ENCODE measurements at places on chromosomes 16 and 17.
A peak's percentile ranks its signal among the peaks of the same experiment; 100 is the strongest.

GRCh38 chr16:77696149-77696548 lies 26.2 kb upstream of the NUDT7 start:
- no peak for DNase-seq

- peak; percentile 68 for DNase-seq
Measured at GRCh38 chr17:47719411-47720152, 13.5 kb upstream of the TBX21 start.

- no peak for DNase-seq
Measured at GRCh38 chr16:88487920-88488851, 35.1 kb downstream of the ZFPM1 start.

DNA sequence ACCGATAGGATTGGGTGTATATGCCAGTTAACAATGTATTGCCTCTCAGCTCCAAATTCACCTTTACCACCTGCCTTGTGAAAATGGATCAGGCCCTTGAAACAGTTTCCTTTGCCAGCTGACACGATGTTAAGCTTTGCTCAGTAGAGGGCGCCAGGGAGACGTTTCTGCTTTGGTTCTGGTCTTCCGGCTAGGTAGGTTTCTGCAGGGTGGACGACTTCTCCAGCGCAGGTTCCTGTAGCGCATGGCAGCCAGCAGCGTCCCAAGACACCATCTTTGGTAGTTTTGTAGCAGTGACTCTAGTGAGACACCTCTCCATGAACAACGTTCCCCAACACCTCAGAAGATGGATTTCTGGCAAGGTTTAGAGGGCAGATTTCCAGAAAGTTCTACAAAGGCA lies 24.0 kb downstream of the SYCE1L start:
- DNase-seq: no peak

DNA sequence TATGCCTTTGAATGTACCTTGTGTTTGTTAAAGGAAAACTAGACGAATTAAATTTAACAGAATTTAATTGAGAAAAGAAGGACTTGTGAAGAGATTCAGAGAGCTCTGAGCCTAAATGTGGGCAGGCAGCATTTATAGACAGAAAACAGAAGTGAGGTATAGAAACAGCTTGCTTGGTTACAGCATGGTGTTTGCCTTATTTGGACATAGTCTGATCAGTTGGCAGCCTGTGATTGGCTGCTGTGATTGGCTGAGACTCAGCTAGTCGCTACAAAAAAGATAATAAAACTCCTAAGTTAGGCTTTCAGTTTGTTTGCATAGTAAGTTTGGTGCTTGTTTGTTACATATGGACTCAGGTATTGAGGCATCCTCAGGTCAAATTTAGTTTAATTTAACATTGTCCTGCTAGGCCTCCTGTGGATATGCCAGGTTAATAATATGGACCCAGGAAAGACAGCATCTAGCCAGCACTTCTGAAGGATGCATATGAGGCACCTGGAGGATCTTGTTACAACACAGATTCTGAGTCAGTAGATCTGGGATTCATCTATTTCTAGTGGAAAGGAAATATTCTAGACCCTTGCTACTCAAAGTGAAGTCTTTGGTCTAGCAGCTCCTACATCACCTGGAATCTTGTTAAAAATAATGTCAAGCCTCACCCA lies 43.4 kb downstream of the SLFN5 start:
- DNase-seq: no peak

DNA sequence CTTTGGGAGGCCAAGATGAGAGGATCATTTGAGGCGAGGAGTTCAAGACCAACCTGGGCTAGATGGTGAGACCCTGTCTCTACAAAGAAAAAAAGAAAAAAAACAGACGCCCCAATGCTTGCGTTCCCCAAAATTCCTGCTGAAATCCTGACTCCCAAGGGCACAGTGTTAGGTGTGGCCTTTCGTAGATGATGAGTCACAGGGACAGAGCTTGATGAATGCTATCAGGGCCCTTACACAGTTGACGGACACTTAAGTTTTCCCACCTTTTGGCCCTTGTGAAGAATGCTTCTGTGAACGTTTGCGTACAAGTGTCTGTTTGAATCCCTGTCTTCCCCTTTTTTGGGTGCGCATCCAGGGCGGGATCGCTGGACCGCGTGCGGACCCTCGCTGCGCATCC lies 16.5 kb upstream of the ZNF750 start:
- DNase-seq: no peak

- no peak for DNase-seq
Measured at GRCh38 chr17:82177761-82178498, 34.7 kb downstream of the CCDC57 start.

DNA sequence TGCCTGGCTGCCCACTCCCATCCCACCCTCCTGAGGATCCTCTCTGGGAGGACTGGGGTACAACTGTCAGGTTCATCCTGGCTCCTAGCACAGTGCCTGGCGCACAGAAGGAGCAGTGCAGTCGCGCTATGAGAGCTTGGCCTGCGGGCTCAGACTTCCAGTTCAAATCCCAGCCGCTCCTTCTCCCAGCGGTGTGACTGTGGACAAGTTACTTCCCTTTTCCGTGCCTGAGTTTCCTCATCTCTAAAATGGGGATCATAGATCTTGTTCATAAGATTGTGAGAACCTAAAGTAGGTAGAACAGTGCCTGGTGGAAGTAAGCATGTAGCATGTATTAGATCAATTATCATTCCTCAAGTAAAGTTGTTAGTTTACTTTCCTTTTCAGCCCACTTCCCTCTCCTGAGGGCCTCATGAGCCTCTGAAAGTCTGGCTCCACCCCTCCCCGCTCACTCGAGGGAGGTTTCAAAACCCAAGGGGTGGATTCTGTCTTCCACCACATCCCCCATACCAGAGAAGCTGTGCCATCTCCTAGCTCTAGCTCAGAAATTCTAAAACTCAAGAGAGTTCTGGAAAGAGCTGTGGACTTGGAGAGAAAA lies 19.9 kb upstream of the COL1A1 start:
- DNase-seq: no peak

- no peak for DNase-seq
Measured at GRCh38 chr16:89207993-89208392, 7.7 kb upstream of the SLC22A31 start.

- no peak for DNase-seq
Measured at GRCh38 chr16:53519417-53520091, 16.5 kb upstream of the AKTIP start.

- DNase-seq: no peak
Measured at GRCh38 chr16:20624882-20625807, 49.0 kb upstream of the ACSM2B start.

DNA sequence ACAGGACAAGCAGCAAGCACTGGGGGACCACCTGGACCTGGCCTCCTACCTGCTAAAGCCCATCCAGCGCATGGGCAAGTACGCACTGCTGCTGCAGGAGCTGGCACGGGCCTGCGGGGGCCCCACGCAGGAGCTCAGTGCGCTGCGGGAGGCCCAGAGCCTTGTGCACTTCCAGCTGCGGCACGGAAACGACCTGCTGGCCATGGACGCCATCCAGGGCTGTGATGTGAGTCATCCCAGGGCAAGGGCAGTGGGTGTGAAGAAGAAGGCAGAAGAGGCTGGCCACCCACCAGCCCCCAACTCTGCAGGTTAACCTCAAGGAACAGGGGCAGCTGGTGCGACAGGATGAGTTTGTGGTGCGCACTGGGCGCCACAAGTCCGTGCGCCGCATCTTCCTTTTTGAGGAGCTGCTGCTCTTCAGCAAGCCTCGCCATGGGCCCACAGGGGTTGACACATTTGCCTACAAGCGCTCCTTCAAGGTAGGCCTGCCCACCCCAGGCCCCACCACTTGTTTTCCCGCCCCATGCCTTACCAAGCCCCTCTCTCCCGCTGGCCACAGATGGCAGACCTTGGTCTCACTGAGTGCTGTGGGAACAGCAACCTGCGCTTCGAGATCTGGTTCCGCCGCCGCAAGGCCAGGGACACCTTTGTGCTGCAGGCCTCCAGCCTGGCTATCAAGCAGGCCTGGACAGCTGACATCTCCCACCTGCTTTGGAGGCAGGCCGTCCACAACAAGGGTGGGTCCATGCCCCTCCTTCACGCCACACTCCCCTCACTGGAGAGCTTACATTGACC lies 7.3 kb downstream of the PLEKHG4 start:
- no peak for DNase-seq

DNA sequence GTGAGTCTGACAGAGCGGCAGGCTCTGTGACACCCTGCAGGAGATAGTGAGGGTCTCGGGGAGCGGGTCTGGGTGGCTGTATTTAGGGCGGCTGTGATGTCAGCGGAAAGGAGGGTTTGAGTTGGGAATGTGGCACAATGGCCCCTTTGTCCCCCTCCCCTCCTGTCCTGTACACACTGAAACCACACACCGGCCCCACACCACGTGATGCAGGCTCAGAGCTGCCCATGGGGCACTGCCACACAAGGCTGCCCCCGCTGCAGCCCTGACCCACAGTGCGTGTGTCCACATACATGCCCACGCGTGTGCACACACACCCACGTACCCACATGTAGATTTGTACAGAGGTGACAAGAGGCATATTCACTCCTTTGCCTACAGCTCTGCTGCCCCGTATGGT lies 15.3 kb downstream of the SGCA start:
- no peak for DNase-seq

DNA sequence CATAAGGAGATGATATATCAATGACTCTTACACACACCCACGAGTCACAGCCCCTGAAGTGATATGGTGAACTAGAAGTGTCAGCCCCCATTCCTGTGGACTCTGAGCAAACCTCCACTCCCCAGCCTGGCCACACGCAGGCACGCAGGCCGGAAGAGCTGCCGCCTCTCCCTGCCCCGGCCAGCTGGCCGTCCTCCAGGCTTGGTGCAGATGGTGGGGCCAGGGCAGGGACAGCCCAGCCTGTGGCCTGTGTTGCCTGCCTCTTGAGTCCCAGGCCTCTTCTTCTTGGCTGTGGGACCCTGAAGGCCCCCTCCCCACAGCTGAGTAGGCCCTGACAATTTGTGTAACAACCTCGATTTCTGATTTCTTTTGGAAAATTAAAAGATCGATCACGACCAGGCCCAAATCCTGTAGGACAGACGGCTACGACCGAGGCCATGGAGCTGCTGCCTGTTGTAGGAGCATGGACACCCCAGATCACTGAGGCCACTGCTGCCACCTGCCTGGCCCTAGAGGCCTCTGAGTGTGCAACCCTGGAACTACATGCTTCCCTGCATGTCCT lies 10.0 kb upstream of the MPRIP start:
- no peak for DNase-seq

DNA sequence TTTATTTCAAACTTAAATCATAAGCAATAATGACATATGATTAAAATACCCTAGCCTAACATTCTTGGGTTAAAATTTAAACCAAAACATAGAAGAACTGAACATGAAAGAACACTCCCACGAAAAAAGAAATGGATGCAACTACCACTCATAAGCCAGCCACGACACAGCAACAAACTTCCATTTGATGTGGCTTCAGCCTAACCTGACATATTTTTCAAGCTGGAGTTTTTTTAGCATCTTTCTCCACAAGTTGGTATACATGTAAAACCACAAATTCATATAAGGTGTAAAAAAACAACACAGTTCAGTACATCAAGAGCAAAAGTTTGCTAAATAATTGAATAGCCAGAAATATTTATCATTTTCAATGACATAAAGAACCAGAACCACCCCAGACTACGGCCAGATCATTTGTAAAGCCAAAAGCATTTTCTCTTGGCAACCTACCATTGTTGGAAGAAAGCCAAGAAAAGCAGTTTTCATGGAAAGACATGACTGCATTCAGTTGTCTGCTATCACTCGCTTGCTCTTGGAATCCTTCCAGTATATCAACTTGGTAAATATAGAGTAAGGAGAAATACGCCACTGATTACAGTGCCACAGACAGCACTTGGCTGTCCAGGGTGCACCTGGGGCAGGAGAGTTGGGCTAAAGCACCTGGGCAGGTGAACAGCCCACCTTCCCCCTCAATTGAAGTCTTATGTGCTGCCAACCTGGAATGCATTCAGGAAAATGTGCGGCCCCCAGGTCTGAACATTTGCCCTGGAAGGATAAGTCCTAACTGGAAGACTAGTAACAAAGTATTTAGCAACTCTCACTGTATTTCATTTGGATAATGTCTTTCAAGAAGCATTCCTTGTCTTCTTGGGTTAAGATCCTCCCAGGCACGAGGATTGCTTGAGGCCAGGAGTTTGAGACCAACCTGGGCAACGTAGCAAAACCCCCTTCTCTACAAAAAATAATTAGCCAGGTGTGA lies 60.5 kb downstream of the CREBBP start:
- no peak for DNase-seq

GRCh38 chr17:64439956-64440355 lies 9.0 kb upstream of the MILR1 start:
- DNase-seq: no peak

Measured in stimulated activated CD4-positive, alpha-beta T cell treated with anti-CD3 and anti-CD28 coated beads, TNF-alpha, amount 100 ng/mL, for 48 hours (primary cell).